CD8-positive, alpha-beta memory T cell (primary cell): ENCODE measurements at places on chromosomes 1 and 21.

- DNase-seq = no peak
Measured at GRCh38 chr1:31736675-31737074, 27.5 kb downstream of the ADGRB2 start.

DNA sequence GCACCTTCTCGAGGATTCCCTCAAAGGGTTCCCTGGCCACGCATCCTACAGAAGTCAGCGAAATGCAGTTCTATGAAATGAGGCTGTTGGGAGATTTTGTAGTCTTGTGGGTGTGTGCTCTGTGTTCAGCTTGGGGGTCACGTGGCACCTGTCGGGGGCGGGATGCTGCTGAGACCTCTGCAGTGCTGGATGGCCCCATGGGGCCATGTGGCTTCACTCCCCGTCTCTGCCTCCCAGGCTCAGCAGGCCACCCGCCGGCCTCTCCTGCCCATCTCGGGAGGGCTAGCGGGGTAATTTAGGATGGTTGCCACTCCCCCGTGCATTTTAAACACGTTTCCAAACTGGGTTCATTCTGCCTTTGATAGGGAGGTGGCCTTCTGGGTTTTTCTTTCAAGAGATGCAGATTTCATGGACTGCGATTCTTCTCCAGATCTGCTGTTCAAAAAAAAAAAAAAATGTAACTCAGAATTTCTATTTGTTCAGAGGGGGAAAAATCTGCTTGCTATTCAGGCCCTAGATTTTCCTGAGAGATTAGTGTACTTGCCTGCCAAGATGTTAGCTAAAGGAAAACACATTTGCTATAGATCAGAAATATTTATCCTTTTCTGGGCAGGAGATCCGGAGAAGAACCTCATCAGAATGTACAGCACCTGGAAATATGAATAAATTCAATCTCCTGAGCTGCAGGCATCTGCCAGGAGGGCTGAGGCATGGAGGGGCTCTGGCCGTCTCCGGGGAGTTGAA is 277.2 kb upstream of the VAMP3 start:
- DNase-seq = no peak

GRCh38 chr1:28983509-28984310 is 69.3 kb downstream of the EPB41 start:
- no peak for DNase-seq

DNA sequence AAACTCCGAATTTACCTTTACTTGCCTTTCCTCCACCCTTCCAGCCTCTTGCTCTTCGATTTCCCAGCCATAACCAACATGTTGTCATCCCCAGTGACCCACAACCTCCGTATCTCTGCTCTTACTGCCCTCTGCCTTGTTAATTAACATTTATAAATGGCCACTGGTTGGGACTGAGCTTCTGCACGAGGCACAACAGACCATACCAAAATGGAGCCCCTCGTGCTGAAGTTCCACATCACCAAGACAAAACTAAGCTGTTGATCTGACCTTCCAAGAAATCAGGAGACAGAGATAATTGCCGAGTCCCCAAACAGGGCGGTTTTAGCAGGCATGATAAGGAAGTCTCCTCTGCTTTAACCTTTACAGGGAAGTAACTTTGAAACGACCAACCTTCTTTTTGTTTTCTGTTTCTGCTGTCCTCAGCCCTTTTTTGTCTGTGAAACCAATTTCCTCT is 71.9 kb downstream of the NMNAT2 start:
- DNase-seq = no peak

- no peak for DNase-seq
Measured at GRCh38 chr1:234774971-234775370, 165.0 kb upstream of the IRF2BP2 start.

DNA sequence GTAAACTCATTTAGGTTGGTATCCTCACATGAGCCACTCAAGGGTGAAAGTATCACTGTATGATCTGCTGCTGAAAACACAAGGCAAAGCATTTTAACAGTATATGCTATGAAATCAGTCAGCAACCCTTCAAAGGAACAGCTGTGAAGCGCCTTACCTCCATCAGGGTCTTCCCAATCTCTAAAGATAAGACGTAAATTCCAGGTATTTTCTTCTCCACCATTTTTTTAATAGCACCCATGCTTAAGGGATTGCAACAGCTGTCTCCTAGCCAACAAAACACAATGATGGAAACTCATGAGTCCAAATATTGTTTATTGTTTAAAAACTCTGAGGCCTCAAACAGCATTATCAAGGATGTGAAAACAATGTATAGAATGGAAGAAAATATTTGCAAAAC is 4.8 kb downstream of the PPT1 start:
- no peak for DNase-seq

GRCh38 chr1:108643492-108644335 is 17.2 kb downstream of the HENMT1 start:
- peak; percentile 21 for DNase-seq

DNA sequence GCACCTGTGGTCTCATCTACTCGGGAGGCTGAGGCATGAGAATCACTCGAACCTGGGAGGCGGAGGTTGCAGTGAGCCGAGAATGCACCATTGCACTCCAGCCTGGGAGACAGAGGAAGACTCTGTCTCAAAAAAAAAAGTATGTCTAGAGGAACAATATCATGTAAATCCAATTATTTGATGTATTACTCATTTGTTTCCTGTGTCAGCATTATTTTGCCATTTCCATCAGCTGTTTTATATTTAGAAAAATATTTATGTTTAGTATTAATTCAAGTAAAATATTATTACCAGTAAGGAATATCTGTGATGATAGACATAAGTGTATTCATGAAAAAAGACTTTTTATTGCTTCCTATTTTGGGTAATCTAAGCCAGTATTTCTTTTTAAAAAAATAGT is 13.0 kb downstream of the TDRKH start:
- no peak for DNase-seq

GRCh38 chr1:221747839-221748238 is 6.0 kb upstream of the DUSP10 start:
- no peak for DNase-seq

- DNase-seq = no peak
Measured at GRCh38 chr1:67540733-67541125, 110.5 kb upstream of the SERBP1 start.

- no peak for DNase-seq
Measured at GRCh38 chr1:175543447-175543846, 199.9 kb downstream of the TNR start.

DNA sequence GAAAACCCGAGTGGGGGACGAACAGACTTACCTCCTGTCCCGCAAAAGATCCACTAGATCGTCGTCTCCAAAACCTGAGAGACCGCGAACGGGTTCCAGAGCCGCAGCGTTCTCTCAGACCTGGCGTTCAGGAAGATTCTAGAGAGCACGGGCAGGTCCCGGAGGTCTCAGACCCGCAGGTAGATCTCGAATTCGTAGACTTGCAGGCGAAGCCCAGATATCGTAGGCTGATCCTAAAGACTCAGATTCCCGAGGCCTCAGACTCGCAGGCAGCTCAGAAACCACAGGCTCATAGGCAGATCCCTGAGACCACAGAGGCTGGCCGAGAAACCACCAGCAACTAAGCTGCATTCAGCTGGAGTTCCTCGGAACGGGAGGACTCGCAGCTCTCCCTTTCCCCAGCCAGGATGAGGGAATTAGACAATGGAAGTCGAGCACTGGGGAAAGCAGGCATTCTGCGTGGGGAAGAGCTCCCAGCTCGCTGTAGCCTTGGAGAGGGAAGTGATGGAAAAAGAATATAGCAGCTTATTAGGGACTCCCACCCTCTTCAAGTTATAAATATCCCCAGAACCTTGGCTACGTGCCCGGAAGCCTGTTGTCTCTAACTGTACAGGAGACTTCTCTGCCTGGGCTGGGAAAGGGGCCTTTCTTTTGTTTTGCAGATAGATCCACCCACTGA is at the start of gene ZNF436:
Gene ZNF436 (minus strand): TSS at position 502 of the 679 bp plus-strand sequence. CDS start 1,831 bp downstream, outside the sequence.
- DNase-seq = no peak

DNA sequence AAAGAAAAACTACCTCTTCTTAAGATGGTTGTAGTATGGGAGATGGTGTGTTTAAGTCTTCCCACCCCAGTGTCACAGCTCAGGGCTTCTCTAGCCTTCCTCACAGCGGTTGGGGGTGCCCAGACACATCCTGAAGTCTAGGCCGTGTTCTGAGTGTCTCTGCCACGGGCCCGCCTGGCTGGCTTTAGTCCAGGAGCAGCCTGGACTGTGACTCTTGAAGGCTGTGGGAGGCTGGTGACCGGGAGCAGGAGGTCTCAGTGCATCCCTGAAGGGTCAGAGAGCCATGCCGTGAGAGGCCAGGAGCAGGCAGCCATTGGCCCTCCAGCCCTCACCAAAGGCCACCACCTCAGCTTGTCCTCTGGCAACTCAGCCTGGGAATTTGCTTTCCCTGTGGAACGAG is 4.5 kb downstream of the EPHX1 start:
- DNase-seq = no peak

GRCh38 chr1:16168622-16169360 is 12.9 kb upstream of the EPHA2 start:
- DNase-seq = no peak

DNA sequence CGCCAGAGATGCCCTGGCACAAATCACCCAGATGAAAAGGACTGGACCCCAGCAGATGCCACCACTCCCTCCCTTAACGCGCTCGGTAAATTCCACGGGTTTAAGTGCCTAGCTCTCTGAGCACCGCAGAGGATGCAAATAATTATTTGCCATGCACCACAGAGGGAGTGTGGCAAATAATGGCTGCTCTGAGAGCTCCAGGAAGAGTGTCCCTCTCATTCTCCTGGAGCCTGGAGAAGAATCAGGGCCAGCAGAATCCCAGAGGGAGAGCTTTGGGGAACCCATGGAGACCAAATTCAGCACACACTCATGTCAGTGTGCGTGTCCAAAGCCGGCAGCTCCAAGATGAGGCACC is 667 bp downstream of the HHIPL2 start:
- no peak for DNase-seq

DNA sequence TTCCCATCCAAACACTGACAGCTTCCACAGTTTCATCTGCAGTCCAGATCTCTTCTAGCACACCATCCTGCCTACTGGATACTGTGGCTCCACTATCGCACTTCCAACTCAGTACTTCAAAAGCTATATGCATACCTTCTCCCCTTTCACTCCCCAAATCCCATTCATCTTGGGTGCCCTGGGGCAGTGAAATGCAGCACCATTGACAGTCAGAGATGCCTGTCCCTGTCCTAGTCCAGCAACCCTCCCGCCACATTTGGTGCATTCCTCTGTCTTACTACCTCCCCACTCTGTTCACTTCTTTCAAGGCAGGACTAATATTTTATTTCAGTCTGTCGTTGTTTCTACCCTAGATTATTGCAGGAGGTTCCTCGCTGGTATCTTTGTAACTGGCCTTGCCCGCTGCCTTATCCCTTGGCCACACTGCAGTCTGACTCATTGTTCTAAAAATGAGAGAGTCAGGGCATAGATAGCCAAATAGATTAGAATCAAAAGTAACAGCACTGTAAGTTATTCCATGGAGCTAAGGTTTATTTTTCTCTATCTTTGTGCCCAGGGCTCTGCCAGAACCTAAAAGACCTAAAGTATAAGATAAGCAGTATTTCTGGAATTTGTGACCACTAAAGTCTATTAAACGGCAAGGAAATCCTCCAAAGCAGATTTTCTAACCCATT is 96.7 kb downstream of the ESRRG start:
- no peak for DNase-seq
